Stimulated activated CD8-positive, alpha-beta memory T cell treated with anti-CD3 and anti-CD28 coated beads, Interleukin-7, amount 100 ng/mL, for 48 hours (primary cell): ENCODE measurements at places on chromosomes 2 and 18.

DNA sequence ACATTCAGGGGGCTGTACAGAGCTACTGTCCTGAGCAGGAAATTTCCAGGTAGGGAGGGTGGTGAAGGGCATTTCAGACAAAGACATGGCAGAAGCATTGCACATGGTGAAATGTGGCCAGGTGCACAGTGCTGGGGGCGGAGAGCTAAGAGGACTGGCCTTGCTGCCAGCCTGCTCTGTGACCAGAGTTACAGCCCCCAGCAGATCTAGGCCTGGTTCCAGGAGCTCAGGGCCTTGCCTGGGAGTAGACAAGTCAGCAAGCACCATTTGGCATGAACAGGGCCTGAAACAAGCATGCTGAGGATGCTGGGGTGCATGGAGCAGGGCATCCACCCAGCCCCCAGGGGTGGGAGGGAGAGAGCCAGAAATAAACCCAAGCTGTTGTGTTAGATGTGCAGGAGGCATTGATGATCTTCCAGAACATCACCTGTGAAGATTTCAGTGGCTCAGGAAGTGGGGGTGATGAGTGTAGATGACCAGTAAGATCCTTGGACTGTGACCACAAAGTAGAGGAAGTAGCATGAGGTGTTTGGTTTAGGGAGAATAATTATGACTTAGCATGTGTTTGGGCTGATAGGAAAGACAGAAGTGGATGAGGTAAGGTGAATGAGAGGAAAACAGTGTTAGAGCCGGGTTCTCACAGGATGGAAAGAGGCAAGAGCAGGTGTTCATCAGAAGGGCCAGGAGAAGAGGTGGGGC is 61.1 kb downstream of the COA5 start:
- no peak for DNase-seq

GRCh38 chr2:83665894-83666293 is 793.2 kb downstream of the SUCLG1 start:
- DNase-seq: no peak

DNA sequence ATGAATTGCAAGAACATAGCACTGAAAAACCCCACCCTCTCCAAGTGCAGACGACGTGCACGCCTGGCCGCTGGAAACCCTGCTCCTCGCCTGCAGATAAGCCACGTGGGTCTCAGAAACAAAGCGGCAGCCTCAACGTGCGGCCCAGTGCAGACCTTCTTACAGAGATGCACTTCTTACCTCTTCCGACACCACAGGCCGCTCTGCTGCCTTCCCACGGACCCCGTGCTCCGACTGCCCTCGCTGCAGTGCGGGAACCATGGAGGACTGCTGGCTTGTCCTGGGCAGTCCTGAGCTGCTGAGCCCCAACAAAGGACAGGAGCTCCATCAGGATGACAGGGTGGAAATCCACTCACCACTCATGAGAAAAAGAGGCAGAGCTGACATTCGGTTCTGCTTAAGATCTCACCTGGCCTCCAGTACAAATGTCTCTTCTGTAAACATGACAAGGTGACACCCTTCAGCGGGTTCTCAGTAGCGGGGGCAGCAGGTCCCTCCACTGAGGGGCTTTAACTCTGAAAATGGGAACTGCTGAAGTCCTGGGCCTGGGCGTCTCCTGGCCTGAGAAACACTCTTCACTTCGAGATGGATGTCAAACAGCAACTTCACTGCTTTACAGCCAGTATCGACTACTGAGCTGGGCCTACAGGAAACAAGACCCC is 6.2 kb downstream of the COPS9 start:
- no peak for DNase-seq

GRCh38 chr2:32363597-32363996 is 6.8 kb downstream of the BIRC6 start:
- no peak for DNase-seq

- no peak for DNase-seq
These were observed 132.2 kb downstream of the TNS1 start for GRCh38 chr2:217870528-217871011.

GRCh38 chr2:85135660-85135914 is 2.4 kb downstream of the TCF7L1 start:
- no peak for DNase-seq

- no peak for DNase-seq
These were observed 606 bp downstream of the GAL3ST2 start for GRCh38 chr2:241777170-241777685.

DNA sequence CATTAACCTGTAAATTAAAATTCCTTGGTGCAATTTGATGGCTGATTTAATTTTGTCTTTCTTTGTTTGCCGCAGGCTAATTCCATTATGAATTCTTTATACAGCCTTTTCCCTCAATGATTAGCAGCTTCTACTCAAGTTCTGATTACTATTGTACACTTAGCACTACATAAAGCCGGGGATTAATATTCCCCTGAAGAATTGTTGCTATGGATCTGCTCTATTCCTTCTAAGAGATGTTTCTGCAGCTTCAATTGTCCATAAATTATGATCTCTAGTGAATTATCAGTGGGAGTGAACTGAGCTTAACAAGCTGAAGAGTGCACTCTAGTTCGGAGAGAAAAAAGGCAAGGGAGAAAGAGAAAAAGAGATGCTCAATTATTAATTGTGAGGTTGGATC is 433.7 kb upstream of the SPRED2 start:
- DNase-seq: no peak

- DNase-seq: no peak
These were observed 819.1 kb upstream of the FSHR start for GRCh38 chr2:49973436-49973835.

DNA sequence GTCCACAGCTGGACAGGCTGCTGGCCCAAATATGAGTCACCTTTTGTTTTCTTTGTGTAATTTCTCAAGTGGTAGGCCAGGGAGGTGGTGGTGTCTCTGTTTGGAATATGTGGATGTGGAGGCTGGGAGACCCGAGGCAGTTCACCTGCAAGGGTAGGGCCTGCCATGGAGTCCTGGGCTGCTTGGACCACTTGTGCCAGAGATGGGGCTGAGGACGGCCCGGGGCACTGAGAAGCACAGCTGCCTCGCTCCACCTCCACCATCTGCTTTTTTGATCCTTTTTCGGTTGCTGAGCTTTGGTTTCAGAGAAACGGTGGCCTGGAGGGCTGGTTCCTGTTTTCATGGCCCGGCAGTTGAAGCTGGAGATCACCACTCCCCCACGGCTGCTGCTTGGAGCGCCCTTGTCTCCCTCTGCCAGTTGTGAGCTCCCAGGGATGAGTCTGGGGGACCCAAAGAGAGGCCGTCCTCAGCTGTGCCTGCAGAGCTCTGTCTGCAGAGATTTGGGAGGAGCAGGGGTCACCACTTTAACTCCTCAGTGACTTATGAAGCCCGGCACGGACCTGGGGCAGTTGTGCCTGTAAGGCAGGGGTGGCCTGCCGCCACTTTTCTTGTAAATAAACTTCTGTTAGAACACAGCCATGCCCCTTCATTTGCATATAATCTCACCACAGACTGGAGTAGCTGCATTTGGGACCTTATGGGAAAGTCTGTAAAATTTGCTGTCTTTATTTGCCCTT is 67.6 kb upstream of the MCFD2 start:
- no peak for DNase-seq

DNA sequence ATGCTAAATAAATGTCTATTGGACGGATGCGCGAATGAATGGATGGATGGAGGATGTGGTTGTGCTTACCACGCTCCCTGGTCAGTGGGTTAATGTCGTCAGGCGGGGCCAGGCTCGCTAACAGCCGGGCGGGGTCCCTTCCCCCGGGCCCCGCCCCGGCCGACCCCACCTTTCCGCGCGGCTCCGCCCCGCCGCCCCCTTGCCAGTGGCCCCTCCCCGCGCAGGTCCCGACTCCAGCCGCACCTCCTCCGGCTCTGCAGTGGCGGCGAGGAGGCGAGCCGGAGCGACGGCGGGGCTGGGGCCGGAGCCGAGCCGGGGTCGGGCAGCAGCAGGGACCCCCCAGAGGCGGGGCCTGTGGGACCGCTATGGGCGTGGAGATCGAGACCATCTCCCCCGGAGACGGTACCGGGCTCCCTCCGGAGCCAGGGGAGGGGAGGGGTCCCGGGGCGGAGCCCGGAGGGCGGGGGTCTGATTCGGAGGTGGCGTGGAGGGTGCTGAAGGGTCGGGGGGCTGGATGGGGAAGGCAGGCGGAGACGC is at the start of gene FKBP1B:
FKBP1B (plus strand) TSS at position 257 of the 537 bp plus-strand sequence; CDS start at position 366, 109 bp downstream.
- peak; percentile 47 for DNase-seq

- DNase-seq: no peak
These were observed 146.5 kb downstream of the CABLES1 start for GRCh38 chr18:23281626-23282436.

DNA sequence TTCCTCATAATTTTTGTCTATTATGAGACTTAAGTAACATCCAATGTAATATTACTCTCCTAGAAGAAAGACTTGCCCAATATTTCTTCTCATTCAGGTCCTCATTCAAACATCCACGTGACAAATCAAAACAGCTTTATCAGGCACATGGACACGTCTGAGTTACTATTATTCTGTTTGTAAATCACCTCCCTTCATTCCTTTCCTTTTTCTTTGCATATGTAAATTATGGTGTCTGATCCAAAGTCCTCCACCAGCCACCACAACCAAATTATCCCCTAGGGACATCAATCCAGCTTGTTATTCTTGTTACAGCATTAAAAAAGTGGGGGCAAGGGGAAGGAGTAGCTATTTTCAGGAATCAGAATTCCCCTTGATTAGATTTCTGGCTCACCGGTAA is 7.1 kb downstream of the TMEM163 start:
- no peak for DNase-seq

GRCh38 chr2:238848691-238848975 is 748 bp downstream of the TWIST2 start:
- no peak for DNase-seq

GRCh38 chr2:219073413-219074129 is 12.8 kb upstream of the IHH start:
- no peak for DNase-seq

DNA sequence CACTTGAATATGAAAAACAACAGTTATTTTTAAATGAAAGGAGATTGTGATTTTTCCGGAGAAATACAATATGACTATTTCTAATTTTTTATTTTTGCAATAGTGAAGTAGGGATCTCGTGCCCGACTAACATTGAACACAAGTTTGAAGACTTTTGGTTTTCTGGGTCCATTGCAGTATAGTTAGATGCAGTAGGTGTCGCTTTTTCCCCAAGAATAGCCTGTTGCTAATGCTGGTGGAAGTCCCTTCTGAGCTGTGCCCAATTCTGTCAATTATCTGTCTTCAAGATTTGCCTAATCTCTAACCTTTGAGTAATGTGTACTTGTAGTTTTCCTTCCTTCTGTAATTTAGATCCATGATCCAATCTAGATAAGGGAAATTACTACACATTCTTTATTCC is 36.5 kb downstream of the SEMA4F start:
- no peak for DNase-seq

DNA sequence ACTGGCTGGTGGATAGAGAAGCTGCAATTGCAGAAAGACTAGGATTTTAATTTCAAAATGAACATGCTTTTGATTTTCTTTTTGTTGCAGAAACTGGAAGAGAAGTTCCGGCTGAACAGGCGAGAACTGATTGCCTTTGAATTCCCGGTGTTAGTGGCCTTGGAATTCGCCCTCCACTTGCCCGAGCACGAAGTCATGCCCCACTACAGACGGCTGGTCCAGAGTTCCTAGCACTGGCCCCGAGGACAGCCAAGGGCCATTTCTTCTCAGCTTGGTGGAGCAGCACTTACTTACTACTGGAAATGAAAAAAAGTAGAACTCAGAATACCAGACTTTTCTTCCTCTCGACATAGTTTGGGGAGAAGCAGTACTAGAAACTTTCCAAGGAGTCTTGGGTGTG is 121.9 kb downstream of the CABLES1 start:
- DNase-seq: no peak

GRCh38 chr18:57792631-57793301 is 10.3 kb downstream of the ATP8B1 start:
- no peak for DNase-seq

- DNase-seq: no peak
These were observed 42.8 kb downstream of the KLHL14 start for GRCh38 chr18:32730068-32730467.

GRCh38 chr18:57890266-57890665 is 87.2 kb upstream of the ATP8B1 start:
- DNase-seq: no peak

DNA sequence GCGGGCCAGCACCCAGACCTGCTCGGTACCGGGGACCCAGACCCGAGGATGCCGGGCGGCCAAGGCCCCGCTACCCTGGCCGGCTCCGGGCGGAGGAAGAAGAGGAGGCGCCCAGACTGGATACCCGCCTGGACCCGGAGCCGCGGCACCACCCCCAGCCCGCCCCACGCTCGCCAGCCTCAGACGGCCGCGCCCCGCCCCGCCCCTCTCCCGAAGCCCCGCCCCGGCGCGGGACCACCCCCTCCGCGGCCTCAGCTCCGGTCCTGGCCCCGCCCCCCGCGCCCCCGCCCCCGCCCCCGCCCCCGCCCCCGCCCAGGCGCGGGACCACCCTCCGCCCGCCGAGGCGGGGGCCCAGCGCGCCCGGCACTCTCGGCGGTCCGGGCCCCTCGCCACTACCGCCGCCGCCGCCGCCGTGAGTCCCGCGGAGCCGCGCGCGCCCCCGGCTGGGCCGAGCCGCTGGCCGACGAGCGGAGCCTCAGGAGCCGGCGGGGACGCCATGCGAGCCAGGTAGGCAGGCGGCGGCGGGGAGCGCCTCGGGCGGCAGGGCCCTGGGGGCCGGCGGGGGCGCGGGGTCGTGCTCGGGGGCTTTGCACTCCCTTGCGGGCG is at the start of gene SH3BP4:
SH3BP4 (plus strand) TSS at position 354 of the 606 bp plus-strand sequence. CDS start 82,986 bp downstream, outside the sequence.
- DNase-seq: no peak

- DNase-seq: no peak
These were observed 1.7 kb upstream of the GATA6 start for GRCh38 chr18:22167471-22168241.

DNA sequence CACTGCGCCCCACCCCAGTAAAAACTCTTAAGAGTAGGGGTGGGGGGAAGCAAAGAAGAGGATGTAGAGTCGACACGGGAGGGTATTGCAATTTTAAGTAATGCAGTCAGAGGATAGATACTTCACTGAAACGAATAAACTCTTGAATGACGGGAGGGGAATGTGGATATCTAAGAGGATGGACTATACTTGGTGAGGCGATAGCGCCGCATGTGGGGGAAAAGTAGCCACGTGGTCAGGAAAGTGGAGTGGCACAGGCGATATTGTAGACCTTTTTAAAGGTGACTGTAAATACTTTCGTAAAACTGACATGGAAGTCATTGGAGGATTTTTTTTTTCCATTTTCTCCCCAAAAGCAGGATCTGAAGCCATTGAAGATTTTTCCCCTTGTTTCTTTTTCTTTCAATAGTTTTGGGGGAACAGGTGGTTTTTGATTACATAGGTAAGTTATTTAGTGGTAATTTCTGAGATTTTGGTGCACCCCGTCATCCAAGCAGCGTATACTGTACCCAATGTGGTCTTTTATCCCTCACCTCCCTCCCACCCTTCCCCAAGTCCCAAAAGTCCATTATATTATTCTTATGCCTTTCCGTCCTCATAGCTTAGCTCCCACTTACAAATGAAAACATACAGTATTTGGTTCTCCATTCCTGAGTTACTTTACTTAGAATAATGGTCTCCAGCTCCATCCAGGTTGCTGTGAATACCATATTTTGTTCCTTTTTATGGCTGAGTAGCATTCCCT is 13.8 kb downstream of the CLK1 start:
- no peak for DNase-seq

- DNase-seq: no peak
These were observed 1.9 kb downstream of the SEMA4C start for GRCh38 chr2:96867756-96868554.

- no peak for DNase-seq
These were observed 372.1 kb upstream of the MEX3C start for GRCh38 chr18:51569561-51569960.

GRCh38 chr2:207474863-207475485 is 54.8 kb upstream of the CREB1 start:
- no peak for DNase-seq
